ENCODE measurements at places on chromosomes 4 and X. TPM values are rescaled to one million over a fixed set of nuclear protein-coding genes. Genes with fewer than 3 reads are reported as not detected.

DNA sequence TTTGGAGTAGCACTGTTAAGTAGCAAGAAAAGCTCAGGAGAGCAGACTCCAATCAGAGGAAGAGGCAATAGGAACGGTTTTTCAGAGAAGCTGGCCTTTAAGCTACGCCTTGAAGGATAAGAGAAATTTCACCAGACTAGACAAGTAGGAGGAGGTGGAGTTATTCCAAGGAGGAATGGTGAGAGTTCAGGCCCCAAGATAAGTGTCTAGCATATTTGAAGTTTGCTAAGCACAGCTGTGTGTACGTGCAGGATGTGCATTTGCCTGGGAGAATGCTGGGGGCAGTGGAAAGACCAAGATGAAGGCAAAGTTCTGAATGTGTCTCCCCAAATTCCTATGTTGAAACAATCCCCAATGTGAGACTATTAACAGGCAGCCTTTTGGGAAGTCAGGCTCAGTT is 91.6 kb downstream of the SOWAHB start:
- no peaks in the 10 kb centered on the region for H3K36me3 ChIP-seq
- DNase-seq = no peak
- no peaks in the 10 kb centered on the region for H3K27me3 ChIP-seq

- no peaks in the 10 kb centered on the region for H3K36me3 ChIP-seq
- no peaks in the 10 kb centered on the region for H3K4me1 ChIP-seq
- no peak for DNase-seq
- no peaks in the 10 kb centered on the region for H3K27me3 ChIP-seq
Measured at GRCh38 chr4:183855323-183856190, 49.5 kb upstream of the STOX2 start.

DNA sequence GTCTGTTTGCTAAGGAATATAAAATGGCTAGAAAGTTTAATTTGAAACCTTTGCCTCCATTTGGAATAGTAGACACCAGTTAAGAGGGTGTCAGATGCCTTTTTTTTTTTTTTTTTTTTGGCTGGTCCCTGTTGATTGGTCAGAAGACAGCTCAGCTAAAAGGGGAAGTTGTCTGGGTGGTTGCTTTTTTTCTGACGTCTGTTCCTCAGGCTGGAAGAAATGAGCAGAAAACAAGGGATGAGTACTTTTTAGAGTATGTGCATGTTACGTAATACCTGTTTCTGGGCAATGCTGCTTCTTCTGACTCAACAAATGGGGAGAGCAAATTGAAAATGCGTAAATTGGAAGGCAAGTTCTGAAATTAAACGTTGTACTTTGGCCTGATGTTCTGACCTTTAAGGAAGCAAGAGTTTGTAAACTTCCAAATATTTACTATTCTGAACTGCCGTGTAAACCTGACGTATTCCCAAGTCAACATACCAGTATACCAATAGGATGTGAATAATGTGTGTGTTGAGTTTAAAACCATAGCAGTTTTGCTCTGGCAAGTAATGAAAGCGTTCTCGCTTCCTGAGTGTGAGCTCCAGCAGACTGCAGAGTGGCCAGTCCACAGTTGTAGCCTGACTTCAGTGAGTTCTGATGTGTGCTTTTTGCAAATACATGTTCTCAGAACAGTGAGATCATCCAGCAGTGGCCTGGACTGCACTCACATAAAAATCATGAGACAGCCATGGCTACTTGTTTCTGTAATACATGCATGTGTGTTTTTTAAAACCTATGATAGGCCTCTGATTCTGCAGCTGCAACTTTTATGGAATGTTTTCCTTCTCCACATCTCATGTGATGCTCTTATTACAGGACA is 1.7 kb downstream of the SAT1 start:
- no peaks in the 10 kb centered on the region for H3K27me3 ChIP-seq
- no peaks in the 10 kb centered on the region for H3K36me3 ChIP-seq
- no peak for DNase-seq
- H3K4me3 ChIP-seq = peak overlapping the region; percentile 65
- no peaks in the 10 kb centered on the region for H3K4me1 ChIP-seq

- no peak for DNase-seq
- no peak overlapping the region for H3K4me3 ChIP-seq
- H3K36me3 ChIP-seq = no peaks in the 10 kb centered on the region
- H3K27me3 ChIP-seq = no peaks in the 10 kb centered on the region
- no peak overlapping the region for H3K27ac ChIP-seq
- H3K4me1 ChIP-seq = no peaks in the 10 kb centered on the region
Measured at GRCh38 chr4:81195475-81195874, 19.5 kb downstream of the PRKG2 start.

DNA sequence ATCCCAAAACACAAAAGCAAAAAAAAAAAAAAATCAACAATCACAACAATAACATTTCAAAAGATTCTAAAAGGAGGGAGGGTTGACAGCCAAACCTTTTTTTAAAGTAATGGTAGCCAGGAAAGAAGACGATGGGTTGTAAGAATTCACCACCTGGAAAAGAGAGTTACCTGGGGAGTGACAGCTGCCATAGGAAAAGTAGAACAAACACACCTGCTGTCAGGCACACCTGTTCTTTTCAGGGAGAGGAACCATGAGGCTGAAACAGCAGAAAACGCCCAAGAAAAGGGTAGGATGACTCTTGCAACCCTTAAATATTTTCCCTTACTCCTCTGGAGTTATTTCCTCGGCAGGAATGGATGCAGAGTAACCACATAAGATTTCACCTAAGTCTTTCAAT is 388.4 kb upstream of the TEX13C start:
- H3K4me3 ChIP-seq = no peak overlapping the region
- H3K27me3 ChIP-seq = no peaks in the 10 kb centered on the region
- DNase-seq = no peak
- no peaks in the 10 kb centered on the region for H3K36me3 ChIP-seq

DNA sequence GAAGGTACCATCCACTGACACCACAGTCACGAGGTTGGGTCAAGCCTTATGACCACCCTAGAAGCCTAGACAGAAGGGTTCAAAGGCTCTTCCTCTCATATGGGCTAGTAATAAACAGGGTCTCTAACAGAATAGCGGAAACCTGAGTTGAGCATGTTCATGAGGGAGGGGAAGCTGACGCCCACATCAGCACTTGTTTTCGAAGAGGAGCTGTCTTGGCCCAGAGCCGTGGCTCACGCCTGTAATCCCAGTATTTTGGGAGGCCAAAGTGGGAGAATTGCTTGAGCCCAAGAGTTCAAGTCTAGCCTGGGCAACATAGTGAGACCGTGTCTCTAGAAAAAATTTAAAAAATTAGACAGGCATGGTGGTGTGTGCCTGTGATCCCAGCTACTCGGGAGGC is 21.5 kb upstream of the TMSB4X start:
- no peak overlapping the region for H3K4me3 ChIP-seq
- H3K4me1 ChIP-seq = peaks cover 39% of the 10 kb centered on the region
- H3K36me3 ChIP-seq = no peaks in the 10 kb centered on the region
- no peak for DNase-seq

DNA sequence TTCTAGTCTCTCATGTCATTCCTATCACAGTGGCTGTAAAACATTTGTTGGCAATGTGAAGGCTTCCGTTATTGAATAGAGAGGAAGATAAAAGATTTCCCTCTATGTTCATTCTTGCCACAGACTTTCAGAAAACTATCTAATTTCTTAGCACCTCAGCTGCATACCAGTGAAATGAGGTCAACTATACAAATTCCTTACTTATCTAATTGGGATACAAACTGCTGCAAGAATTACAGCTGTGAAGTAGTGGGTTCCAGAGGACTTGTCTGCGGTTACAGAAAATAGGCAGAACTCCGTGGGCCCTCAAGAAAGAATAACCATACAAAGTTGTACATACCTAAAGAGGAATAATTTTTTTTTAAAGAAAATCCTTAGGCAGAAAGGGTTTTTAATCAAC is 175.8 kb downstream of the PPP1R2C start:
- H3K4me1 ChIP-seq = no peaks in the 10 kb centered on the region
- H3K27me3 ChIP-seq = no peaks in the 10 kb centered on the region
- DNase-seq = no peak
- H3K36me3 ChIP-seq = no peaks in the 10 kb centered on the region
- H3K27ac ChIP-seq = no peak overlapping the region

DNA sequence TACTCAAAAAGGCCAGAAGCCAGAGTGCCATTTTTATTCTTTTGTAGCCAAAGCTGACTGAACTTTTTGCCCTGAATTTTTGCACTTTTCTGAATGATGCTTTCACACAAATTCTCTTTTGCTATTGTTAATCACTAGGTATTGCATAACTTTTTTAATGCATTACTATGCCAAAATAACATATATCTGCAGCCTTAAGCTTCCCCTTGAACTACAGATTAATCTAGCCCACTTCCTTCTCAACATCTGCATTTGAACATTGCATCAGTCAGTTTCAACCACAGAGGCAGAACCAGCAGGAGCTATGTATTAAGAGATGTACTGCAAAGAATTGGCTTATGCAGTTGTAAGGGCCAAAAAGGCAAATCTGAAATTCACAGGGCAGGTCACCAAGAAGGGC is 197.6 kb upstream of the GYPA start:
- H3K4me3 ChIP-seq = no peak overlapping the region
- H3K36me3 ChIP-seq = no peaks in the 10 kb centered on the region
- peak; percentile 17 for DNase-seq

GRCh38 chr4:161356351-161356750 is 807.4 kb downstream of the FSTL5 start:
- no peak overlapping the region for H3K4me3 ChIP-seq
- no peaks in the 10 kb centered on the region for H3K4me1 ChIP-seq
- H3K36me3 ChIP-seq = no peaks in the 10 kb centered on the region
- no peak overlapping the region for H3K27ac ChIP-seq
- DNase-seq = no peak
- H3K27me3 ChIP-seq = no peaks in the 10 kb centered on the region

GRCh38 chr4:2842687-2843262 is 869 bp upstream of the ADD1 start:
- no peaks in the 10 kb centered on the region for H3K27me3 ChIP-seq
- peak overlapping the region; percentile 95 for H3K4me3 ChIP-seq
- H3K27ac ChIP-seq = peak overlapping the region; percentile 93
- H3K4me1 ChIP-seq = peaks cover 16% of the 10 kb centered on the region
- no peaks in the 10 kb centered on the region for H3K36me3 ChIP-seq

- H3K27me3 ChIP-seq = no peaks in the 10 kb centered on the region
- H3K4me3 ChIP-seq = no peak overlapping the region
- peak overlapping the region; percentile 96 for H3K27ac ChIP-seq
- DNase-seq = peak; percentile 20
- H3K4me1 ChIP-seq = peaks cover 86% of the 10 kb centered on the region
- no peaks in the 10 kb centered on the region for H3K36me3 ChIP-seq
Measured at GRCh38 chr4:86965019-86965976, 30.5 kb downstream of the AFF1 start.

DNA sequence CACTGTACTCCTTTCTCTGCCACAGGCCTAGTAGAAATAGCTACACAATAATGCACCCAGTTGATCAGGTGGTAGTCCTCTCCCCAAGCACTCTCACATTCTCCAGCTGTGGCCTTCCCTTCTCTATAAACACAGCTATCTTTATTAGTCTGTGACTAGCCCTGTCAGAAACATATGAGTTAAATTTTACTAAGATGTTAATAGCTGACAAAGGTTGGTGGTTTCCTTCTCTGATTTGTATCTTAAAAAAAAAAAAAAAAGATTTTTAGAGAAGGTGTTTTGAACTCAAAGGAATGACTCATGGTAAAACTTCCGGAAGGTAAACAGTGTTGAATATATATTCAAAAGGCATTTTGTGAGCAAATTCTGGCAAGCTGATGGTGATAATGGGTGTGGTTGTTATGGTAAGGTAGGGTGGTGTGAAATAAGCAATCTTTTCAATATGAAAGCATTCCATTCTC is 327.4 kb downstream of the PPP3CA start:
- H3K4me1 ChIP-seq = peaks cover 18% of the 10 kb centered on the region
- no peak for DNase-seq
- no peaks in the 10 kb centered on the region for H3K27me3 ChIP-seq
- H3K36me3 ChIP-seq = no peaks in the 10 kb centered on the region
- H3K27ac ChIP-seq = peak overlapping the region; percentile 3

GRCh38 chr4:173436771-173437265 is 37.9 kb upstream of the SCRG1 start:
- no peak overlapping the region for H3K27ac ChIP-seq
- H3K4me1 ChIP-seq = no peaks in the 10 kb centered on the region
- no peaks in the 10 kb centered on the region for H3K27me3 ChIP-seq

GRCh38 chrX:39469126-39469525 is 628.6 kb downstream of the BCOR start:
- no peaks in the 10 kb centered on the region for H3K36me3 ChIP-seq
- H3K4me3 ChIP-seq = no peak overlapping the region

DNA sequence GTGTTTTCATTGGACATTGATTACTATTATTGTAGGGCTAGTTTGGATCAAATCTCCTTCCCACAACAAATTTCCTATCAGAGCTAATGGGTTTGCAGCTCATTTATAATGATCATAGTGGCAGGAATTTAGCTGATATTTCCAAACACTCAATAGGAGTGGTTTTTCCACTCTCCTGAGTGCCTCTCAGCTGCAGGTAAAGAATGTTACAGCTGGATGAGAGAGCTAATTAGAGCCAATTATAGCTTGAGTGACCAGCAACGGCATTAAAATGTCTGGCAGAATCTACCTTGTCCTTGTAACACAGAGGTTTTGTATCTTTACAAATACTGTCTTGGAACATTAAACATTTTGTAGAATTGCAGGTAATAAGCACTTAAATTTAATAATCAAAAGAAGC is 602.8 kb upstream of the EPHA5 start:
- no peaks in the 10 kb centered on the region for H3K27me3 ChIP-seq
- DNase-seq = no peak
- no peaks in the 10 kb centered on the region for H3K4me1 ChIP-seq
- no peak overlapping the region for H3K27ac ChIP-seq

DNA sequence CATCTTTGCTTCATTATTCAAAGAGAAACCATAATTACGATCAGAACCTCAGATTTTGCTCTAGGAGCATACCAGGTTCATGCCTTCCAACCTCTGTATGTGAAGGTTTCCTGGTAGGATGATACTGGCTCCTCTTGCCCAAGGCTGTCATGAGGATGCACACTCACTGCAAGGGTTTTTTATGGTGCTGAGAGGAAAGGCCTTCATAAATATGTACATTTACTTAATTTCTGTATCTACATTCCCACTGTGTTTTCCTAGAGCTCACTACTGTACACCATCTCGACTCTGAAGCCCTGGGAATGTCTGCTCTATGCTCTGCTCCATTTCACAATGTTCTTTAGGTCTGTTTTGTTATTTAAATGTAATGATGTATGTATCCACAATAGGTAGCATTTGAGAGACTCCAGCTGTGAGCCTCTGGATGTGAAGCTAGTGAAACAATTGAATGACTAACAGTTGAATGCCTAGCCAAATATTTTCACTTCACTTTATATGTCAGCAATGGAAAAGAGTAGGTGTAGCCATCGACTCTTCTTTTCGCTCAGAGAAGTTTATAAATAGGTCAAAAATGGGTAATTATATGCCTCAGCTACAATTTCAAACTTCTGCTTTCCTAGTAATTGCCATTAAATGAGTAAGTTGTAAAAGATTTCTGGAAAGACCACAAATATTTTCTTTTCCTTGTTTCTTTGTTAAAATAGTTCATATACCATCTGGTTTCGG is 228.0 kb downstream of the PALLD start:
- peaks cover 22% of the 10 kb centered on the region for H3K4me1 ChIP-seq
- DNase-seq = peak; percentile 33
- H3K27me3 ChIP-seq = no peaks in the 10 kb centered on the region
- H3K36me3 ChIP-seq = no peaks in the 10 kb centered on the region
- no peak overlapping the region for H3K27ac ChIP-seq

The USP17L18 gene
- not detected for total RNA-seq

The NLGN4X gene
- total RNA-seq = 44.3 TPM

The TMSB15C gene
- total RNA-seq = 10.8 TPM

The ATP2B3 gene
- 0.42 TPM for total RNA-seq

The FAM133A gene
- total RNA-seq = not detected

The USP17L13 gene
- total RNA-seq = not detected

The ETDA gene
- not detected for total RNA-seq

The ARHGEF9 gene
- 8.9 TPM for total RNA-seq

Data from A673 (cell line).